Right ventricle myocardium inferior (tissue), 1 donor: ENCODE measurements at places on chromosomes 6 and 20. TPM values are rescaled to one million over a fixed set of nuclear protein-coding genes. Genes with fewer than 3 reads are reported as not detected.

The SLC44A4 gene
- total RNA-seq, result not detected

The C20orf202 gene
- 0.14 TPM for total RNA-seq

The METTL24 gene
- total RNA-seq, result 1.1 TPM

The SLC4A11 gene
- 0.14 TPM for total RNA-seq

The IMPG1 gene
- total RNA-seq, result not detected

The SLC26A8 gene
- total RNA-seq, result not detected

The CSE1L gene
- 41.4 TPM for total RNA-seq

The CAPN11 gene
- 0.27 TPM for total RNA-seq

The C6orf62 gene
- total RNA-seq, result 43.2 TPM

The EBF4 gene
- 4.7 TPM for total RNA-seq

The BFSP1 gene
- total RNA-seq, result 0.57 TPM

The ZNF334 gene
- total RNA-seq, result 0.57 TPM

The ARHGAP40 gene
- not detected for total RNA-seq

The SF3B5 gene
- total RNA-seq, result 121 TPM

The RUNX2 gene
- total RNA-seq, result 0.43 TPM

The DSTN gene
- total RNA-seq, result 865 TPM

The CST2 gene
- not detected for total RNA-seq

The LAMA5 gene
- 89.3 TPM for total RNA-seq

The OR2B3 gene
- not detected for total RNA-seq

The AFDN gene
- total RNA-seq, result 58.5 TPM

The ARMH2 gene
- total RNA-seq, result not detected

The SFTA2 gene
- not detected for total RNA-seq

The BMP6 gene
- 1.6 TPM for total RNA-seq

The KIAA1755 gene
- total RNA-seq, result 7.9 TPM

The TRIM31 gene
- total RNA-seq, result not detected

The SYNGAP1 gene
- total RNA-seq, result 5.2 TPM

The GNMT gene
- total RNA-seq, result 0.97 TPM

The BCAS4 gene
- 1.8 TPM for total RNA-seq

The BTNL2 gene
- total RNA-seq, result not detected

The GPR6 gene
- not detected for total RNA-seq

The BCAS1 gene
- not detected for total RNA-seq

The PPIL4 gene
- total RNA-seq, result 15.3 TPM

The RPS6KA2 gene
- total RNA-seq, result 55.5 TPM

The MTFR2 gene
- total RNA-seq, result 0.32 TPM

The ZBTB46 gene
- total RNA-seq, result 13.8 TPM

The SLC22A1 gene
- 0.51 TPM for total RNA-seq

The MUC21 gene
- total RNA-seq, result not detected

The OR2H1 gene
- not detected for total RNA-seq

The ZBTB12 gene
- total RNA-seq, result 3.2 TPM

The TPBG gene
- 2.8 TPM for total RNA-seq

The TNF gene
- 0.51 TPM for total RNA-seq

The MLN gene
- not detected for total RNA-seq

The CCM2L gene
- 10.3 TPM for total RNA-seq

The UBE2C gene
- total RNA-seq, result 1.7 TPM

The LY6G6F gene
- not detected for total RNA-seq

The PSMA7 gene
- total RNA-seq, result 230 TPM

The LY86 gene
- 1.1 TPM for total RNA-seq

The WFDC10A gene
- total RNA-seq, result not detected

The FAM162B gene
- 3.8 TPM for total RNA-seq

The MCUR1 gene
- total RNA-seq, result 33.9 TPM

The MATN4 gene
- total RNA-seq, result not detected

The PAX1 gene
- not detected for total RNA-seq

The SLCO4A1 gene
- 15.5 TPM for total RNA-seq

The SH3BGRL2 gene
- total RNA-seq, result 7.9 TPM

The SNAI1 gene
- 0.73 TPM for total RNA-seq

The NUDT3 gene
- total RNA-seq, result 47.6 TPM

The DLL1 gene
- total RNA-seq, result 21.5 TPM

The PI16 gene
- total RNA-seq, result 15.1 TPM
